ENCODE measurements at places on chromosomes 1 and 21. TPM values are rescaled to one million over a fixed set of nuclear protein-coding genes. Genes with fewer than 3 reads are reported as not detected.

- DNase-seq = no peak
- H3K36me3 ChIP-seq = no peaks in the 10 kb centered on the region
- no peaks in the 10 kb centered on the region for H3K27me3 ChIP-seq
Measured at GRCh38 chr1:32204943-32205361, 519 bp upstream of the IQCC start.

GRCh38 chr1:89312572-89312971 is 39.9 kb upstream of the GBP5 start:
- no peaks in the 10 kb centered on the region for H3K27me3 ChIP-seq
- H3K36me3 ChIP-seq = no peaks in the 10 kb centered on the region
- peaks cover 12% of the 10 kb centered on the region for H3K4me1 ChIP-seq
- no peak overlapping the region for H3K4me3 ChIP-seq
- no peak overlapping the region for H3K27ac ChIP-seq

DNA sequence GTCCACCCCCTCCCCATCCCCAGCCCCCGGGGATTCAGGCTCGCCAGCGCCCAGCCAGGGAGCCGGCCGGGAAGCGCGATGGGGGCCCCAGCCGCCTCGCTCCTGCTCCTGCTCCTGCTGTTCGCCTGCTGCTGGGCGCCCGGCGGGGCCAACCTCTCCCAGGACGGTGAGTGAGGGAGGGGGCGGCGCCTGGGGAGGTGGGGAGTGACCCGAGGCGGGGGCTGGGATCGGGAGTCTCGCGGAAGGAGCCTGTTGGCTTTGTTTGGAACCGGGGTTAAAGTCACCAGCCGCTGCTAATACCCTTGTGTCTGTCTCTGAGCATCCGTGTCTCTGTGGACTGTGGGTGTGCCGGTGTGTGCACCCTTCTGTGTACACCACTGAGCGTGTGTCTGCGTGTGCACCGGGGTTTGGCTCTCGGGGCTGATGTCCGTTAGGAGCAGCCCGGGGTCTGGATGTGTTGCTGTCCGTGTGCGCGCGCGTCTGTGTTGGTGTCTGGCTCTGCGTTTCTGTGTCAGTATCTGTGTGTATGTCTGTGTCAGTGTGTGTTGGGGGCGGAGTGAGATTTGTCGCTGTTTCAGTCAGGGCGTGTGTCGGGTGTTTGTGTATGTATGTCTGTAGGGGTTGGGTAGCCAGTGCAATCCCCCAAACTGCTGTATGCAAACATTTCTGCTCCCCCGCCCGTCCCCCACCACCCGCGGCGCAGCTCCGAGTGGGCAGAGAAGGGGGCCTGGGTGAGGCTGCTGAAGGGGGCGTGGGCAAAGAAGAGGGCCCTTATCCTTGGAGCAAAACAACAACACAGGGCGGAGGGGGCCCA is 480 bp downstream of the CADM3 start:
- H3K36me3 ChIP-seq = no peaks in the 10 kb centered on the region
- peaks cover 29% of the 10 kb centered on the region for H3K27me3 ChIP-seq
- H3K4me3 ChIP-seq = peak overlapping the region; percentile 24

DNA sequence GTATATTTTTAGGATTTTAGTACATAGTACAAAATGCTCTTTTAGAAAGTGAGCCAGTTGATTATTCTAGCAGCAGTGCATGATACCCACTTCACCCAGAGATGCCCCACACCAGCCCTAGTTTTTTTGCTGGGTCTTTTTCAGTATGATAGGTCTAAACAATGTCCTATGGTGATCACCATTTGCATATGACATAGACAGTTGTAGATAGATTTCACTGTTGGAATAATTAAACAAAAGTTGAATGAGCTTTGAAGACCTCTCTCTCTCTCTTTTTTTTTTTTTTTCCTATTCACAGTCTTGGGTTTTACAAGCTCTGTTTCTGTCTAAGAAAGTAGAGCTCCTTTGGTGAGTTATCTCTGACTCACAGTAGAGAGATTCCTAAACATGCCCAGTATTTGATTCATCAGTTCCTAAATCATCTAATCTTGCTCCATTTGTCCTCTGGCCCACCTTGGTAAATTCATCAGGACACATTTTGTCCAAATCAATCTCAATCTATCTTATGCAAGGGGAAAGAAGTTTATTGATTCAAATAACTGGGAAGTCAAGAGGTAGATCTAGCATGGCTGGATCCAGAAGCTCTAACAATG is 44.7 kb upstream of the VAV3 start:
- no peak overlapping the region for H3K4me3 ChIP-seq
- no peak for DNase-seq
- no peaks in the 10 kb centered on the region for H3K36me3 ChIP-seq
- no peaks in the 10 kb centered on the region for H3K27me3 ChIP-seq

- H3K36me3 ChIP-seq = no peaks in the 10 kb centered on the region
- H3K4me3 ChIP-seq = no peak overlapping the region
- no peak overlapping the region for H3K27ac ChIP-seq
- H3K4me1 ChIP-seq = no peaks in the 10 kb centered on the region
- H3K27me3 ChIP-seq = no peaks in the 10 kb centered on the region
Measured at GRCh38 chr1:35660581-35661473, 19.5 kb upstream of the PSMB2 start.

DNA sequence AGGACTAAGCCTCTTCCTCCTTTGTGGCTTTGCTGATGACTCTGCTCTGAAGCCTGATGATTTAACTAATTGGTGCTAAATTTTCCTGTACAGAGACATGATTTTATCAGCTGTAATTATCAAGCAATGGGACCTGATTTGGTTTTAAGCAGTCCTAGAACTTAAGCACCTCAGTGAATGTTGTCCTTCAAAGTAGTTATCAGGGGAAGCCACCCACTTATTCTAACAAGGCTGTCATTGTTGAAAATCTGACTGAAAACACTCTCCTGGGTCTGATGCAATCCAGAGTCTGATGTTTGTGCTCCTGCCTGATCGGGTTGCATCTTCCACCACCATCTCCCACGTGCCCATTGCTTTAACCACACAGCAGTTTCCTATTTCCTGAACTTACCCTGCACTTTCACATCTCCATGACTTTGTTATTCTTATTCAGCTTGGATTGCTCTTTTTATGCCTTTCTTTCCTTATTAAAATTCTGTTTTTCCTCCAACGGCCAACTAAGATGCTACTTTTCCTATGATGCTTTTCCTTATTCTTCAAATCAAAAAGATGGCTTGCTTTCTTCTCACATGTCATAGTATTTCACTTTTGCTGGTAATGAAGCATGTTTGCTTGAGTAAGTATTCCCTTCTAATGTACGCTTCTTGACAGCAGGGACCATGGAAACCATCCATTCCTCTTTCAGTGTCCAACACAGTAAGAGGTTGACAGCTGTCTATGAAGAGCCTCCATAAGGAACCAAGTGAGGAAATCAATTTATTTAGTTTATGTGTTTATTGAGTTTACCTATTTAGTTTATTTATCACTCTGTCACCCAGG is 55.0 kb downstream of the S1PR1 start:
- no peaks in the 10 kb centered on the region for H3K27me3 ChIP-seq
- no peaks in the 10 kb centered on the region for H3K36me3 ChIP-seq
- H3K4me3 ChIP-seq = no peak overlapping the region
- H3K4me1 ChIP-seq = no peaks in the 10 kb centered on the region

DNA sequence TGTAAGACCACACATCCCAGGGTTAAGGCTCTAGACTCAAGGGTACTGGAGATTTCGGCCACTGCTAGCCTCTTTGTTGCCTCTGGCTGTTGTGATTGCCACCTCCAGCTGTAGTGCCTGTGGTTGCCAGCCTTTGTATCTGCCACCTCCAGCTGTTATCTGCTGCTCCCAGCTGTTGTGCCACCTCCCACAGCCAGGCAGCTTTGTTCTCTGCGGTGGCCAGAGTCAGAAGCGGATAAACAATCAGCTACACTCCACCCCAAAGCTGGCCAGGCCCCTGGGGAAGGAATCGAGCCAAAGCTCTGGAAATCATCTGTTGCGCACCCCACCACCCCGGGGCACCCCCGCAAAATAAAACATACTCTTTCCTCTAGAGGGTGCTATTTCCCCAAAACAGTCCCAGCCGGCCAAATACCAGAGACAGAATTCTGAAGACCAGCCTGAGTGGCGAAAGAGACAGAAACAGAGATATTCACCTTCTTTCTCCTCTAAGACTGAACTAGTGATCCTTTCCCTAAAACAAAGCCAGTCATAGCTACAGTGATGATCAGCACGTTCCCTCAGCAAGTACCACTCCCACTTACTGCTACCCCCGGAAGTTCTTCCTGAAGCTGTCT is 14.8 kb upstream of the PIGM start:
- DNase-seq = peak; percentile 90
- H3K4me3 ChIP-seq = no peak overlapping the region
- peak overlapping the region; percentile 37 for H3K27ac ChIP-seq

- H3K4me3 ChIP-seq = no peak overlapping the region
- H3K36me3 ChIP-seq = no peaks in the 10 kb centered on the region
- DNase-seq = no peak
- H3K27ac ChIP-seq = no peak overlapping the region
Measured at GRCh38 chr1:197862671-197863070, 39.8 kb upstream of the C1orf53 start.

- H3K27ac ChIP-seq = peak overlapping the region; percentile 79
- no peaks in the 10 kb centered on the region for H3K27me3 ChIP-seq
- H3K4me1 ChIP-seq = peaks cover 63% of the 10 kb centered on the region
- peak; percentile 71 for DNase-seq
- no peak overlapping the region for H3K4me3 ChIP-seq
Measured at GRCh38 chr21:45998871-45999580, 17.5 kb downstream of the COL6A1 start.

GRCh38 chr1:187624812-187625545 is 796.2 kb downstream of the PLA2G4A start:
- H3K4me1 ChIP-seq = no peaks in the 10 kb centered on the region
- no peak overlapping the region for H3K27ac ChIP-seq
- no peaks in the 10 kb centered on the region for H3K36me3 ChIP-seq
- H3K4me3 ChIP-seq = no peak overlapping the region
- H3K27me3 ChIP-seq = no peaks in the 10 kb centered on the region
- DNase-seq = no peak

DNA sequence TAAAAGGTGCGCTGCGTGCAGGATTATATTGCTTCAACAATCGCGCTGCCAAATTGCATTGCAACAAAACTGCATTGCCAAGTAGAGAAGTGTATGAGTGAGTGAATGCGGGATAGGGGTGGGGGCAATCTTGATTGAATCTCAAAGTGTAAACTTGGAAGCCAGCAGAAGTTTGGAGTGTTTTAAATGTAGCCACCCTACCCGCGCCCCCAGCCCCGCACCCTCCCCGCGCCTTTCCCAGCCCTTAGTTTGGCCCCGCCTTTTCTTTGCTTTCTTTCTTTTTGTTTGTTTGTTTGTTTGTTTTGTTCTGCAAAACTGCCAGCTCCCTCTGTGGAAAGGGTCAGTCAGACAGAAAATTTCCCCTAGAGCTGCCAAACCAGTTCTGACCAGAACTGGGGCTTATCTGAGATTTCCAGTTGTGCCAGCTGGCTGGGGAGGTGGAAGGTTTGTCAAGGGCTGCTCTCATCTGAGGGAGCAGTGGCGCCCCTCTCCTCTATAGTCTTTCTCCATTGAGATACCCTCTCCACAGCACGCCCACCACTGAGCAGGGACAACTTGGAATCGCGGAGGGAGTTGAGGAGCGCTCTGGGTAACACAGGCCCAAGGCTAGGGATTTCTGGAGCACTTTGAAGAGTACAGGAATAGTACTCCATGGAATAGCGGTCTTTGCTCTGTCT is 666 bp upstream of the BEND5 start:
- H3K27ac ChIP-seq = peak overlapping the region; percentile 93
- H3K36me3 ChIP-seq = no peaks in the 10 kb centered on the region
- DNase-seq = no peak

Gene FRRS1
- 1.6 TPM for total RNA-seq

DNA sequence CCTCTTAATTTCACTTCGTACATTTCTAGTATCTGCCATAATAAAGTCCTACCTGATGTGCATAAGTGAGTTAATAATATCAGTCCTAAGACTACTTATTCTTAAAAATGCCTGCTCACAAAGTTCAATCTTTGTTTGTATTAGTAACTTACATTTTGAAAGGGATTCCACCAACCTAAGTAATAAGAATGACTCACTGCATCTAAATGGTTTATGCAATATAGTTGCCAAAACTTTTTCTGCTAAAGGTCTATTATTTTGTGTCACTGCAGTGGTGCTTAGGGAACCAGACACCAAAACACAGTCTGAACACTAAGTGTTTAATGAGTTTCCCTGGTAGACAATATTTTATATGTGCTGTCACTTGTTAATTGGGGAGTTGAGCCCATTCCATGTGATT is 1.8 kb downstream of the ZNF669 start:
- no peak overlapping the region for H3K4me3 ChIP-seq
- no peak for DNase-seq
- H3K27me3 ChIP-seq = no peaks in the 10 kb centered on the region
- peaks cover 25% of the 10 kb centered on the region for H3K36me3 ChIP-seq

Gene SRGAP2C
- total RNA-seq = 24.1 TPM

Gene FCAMR
- total RNA-seq = not detected

Gene PTGER3
- 26.8 TPM for total RNA-seq

DNA sequence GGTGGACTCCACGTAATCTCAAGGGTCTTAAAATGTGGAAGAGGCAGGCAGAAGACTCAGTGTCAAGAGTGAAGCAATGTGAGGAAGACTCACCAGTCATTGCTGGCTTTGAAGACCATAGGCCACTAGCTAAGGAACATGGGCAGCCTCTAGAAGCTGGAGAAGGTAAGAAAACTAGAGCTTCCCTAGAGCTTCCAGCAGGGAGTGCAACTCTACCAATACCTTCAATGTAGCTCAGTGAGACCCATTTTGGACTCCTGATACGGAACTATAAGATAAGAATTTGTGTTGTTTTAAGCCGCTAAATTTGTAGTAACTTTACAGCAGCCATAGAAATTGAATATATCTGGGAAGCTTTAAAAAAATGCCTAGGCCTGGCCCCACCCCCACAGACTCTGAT is 18.9 kb downstream of the METTL13 start:
- DNase-seq = no peak
- H3K27me3 ChIP-seq = no peaks in the 10 kb centered on the region
- H3K4me3 ChIP-seq = no peak overlapping the region
- peaks cover 13% of the 10 kb centered on the region for H3K36me3 ChIP-seq

Gene NBPF4
- not detected for total RNA-seq

Gene LRRC53
- total RNA-seq = not detected

DNA sequence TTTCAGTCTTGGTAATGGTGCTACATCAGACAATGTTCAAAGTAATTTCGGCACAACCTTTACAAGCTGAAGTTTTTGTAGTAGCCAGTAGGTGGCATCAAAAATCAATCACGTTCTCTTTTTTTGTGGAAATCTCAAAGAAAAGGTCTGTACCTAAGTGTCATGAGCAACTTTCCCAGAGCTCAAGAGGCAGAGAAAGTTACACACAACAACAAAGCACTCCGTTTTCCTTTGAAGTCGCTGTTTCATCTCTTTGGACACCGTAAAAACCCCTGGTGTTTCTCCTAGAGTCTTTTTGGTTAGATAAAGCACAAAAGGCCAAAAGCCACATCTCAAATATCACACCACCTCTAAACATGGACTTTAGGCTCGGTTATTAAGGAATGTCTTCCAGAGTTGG is 131.6 kb downstream of the LHX8 start:
- H3K27ac ChIP-seq = no peak overlapping the region
- no peak overlapping the region for H3K4me3 ChIP-seq
- no peaks in the 10 kb centered on the region for H3K36me3 ChIP-seq
- DNase-seq = no peak
- H3K27me3 ChIP-seq = no peaks in the 10 kb centered on the region
- H3K4me1 ChIP-seq = no peaks in the 10 kb centered on the region

GRCh38 chr1:232704694-232705680 is 75.1 kb upstream of the SIPA1L2 start:
- no peaks in the 10 kb centered on the region for H3K36me3 ChIP-seq
- peak; percentile 88 for DNase-seq
- H3K27ac ChIP-seq = peak overlapping the region; percentile 60
- H3K27me3 ChIP-seq = no peaks in the 10 kb centered on the region

GRCh38 chr21:27564684-27565301 is 597.9 kb upstream of the ADAMTS5 start:
- H3K4me3 ChIP-seq = no peak overlapping the region
- H3K36me3 ChIP-seq = no peaks in the 10 kb centered on the region
